ENCODE measurements at places on chromosomes 2 and 18.

DNA sequence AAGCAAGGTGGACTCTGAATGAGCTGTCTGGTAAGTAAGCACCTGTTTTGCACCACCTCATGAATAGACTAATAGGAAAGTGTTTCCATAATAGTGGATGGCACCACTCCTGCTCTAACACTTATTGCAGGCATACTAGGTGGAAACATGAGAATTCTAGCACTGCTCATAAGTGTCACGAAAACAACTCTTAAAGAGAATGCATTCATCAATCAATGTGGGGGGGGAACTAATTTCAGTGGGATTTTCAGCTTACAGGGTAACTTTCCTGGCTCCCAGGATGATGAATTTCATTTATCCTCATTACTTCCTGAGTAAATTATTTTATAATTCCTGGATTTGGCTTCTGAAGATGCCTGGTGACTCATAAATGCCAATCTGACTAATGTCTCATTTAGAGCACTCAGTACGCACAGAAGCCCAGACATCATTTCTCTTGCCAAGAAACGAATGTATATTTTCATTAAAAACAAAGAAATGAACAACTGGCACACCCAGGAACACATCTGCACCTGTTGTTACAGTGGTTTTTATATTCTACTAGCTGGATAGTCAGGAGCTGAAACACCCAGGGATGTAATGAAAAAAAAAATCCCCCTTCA is 129.6 kb downstream of the PID1 start:
- no peak for DNase-seq

- DNase-seq = no peak
Observed at GRCh38 chr2:4139731-4140130, 436.4 kb downstream of the DCDC2C start.

GRCh38 chr18:57048351-57048750 is 98.5 kb upstream of the BOD1L2 start:
- no peak for DNase-seq

DNA sequence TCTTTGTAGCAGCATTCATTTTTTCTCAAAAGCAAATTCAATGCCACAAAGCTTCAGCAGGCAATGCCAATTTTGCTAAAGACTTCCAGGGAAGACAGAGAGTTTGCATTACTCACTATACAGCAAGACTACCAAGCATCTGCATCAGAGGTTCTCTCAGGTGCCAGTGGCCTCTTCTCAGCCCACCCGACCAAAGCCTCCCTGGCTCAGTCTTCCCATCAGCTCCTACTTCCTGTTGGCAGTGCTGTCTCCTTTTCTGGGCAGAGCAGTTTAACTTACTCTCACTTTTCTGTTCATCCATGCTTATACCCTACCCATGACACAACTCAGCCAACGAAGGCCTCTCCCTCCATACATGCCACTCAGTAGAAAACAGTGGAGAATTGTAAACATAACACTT is 157.1 kb downstream of the TRABD2A start:
- no peak for DNase-seq

- DNase-seq = no peak
Observed at GRCh38 chr2:102268510-102269199, 42.7 kb upstream of the IL1RL1 start.

- no peak for DNase-seq
Observed at GRCh38 chr2:239563561-239563960, 162.7 kb upstream of the HDAC4 start.

GRCh38 chr2:165804719-165805118 is 10.7 kb upstream of the GALNT3 start:
- no peak for DNase-seq

- DNase-seq = peak; percentile 63
Observed at GRCh38 chr2:45964223-45964841, 312.9 kb downstream of the PRKCE start.

DNA sequence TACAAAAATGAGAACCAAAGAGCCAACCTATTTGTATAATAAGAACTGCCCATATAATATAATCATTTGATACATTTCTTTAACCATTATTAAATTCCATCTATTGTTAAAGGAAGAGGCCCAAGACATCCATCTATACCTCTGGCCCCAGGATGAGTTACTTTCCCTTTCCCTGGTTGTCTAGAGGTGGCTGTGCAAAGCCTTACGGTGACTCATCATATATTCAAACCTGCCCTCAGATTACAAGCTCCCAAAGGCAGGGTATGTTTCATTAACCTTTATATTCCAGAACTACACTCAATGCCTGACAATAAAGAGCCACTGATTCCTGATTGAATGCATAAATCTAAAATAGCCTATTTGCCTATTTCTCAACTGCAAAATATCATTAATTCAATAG is 105.8 kb upstream of the PID1 start:
- peak; percentile 33 for DNase-seq

GRCh38 chr2:232228332-232228731 is 150.2 kb upstream of the ALPP start:
- no peak for DNase-seq

DNA sequence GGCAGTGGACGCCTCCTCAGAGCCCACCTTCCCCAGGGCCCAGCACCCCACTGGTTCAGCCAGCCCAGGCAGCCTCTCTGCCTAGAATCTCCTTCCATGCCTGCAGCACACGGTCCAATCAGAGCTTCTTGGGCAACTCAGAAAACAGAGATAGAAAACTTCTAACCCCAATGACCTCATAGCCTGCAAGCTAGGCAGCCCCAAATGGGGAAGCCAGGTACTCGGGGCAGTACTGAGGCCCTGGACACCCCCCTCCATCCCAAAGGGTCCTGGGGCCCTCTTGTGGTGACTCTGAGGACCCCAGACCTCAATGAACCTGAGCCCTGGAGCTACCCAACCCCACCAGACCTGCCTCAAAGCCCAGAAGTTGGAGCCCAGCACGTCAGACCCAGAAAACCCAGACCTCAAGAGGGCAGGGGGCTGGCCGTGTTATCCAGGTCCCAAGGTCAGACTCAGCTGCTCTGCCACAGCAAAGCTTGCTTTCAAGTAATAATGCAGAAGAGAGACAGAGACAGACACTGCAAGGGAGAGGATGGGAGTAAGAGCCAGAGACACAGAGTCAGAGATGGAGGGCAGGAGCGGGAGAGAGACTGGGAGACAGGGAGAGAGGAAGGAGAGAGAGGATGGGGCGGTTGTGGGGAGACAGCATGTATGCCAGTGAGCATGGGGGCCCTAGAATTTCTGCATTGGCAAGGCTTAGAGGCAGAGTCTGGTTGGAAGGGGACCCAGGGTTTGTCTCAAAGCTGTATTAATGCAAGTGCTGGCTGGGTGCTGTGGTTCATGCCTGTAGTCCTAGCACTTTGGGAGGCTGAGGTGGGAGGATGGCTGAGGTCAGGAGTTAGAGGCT is 28.2 kb downstream of the SERTAD2 start:
- no peak for DNase-seq

- DNase-seq = no peak
Observed at GRCh38 chr2:239266434-239266766, 134.4 kb downstream of the HDAC4 start.

GRCh38 chr2:108199726-108200125 is 40.0 kb upstream of the SULT1C3 start:
- no peak for DNase-seq

DNA sequence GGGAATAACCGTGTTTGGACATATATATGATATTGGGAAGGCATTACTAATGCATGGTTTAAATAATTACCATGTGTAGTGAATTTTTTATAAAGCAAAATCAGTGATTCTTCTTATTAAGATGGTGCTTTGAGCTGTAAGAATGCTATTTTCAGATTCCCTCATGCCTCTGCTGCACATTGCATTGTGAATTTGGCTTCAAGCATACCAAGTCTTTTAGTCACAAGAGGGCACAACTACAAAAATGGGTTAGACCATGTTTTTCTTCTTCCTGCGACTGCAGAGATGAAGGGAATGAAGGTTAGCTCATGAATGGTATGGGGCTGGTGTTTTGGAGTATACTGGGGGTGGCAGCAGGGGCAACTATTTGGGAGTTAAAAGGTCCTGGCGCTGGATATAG is 320.1 kb downstream of the SLC4A3 start:
- DNase-seq = peak; percentile 22

GRCh38 chr2:101089419-101089818 is 61.8 kb downstream of the TBC1D8 start:
- no peak for DNase-seq

GRCh38 chr18:79754831-79755351 is 42.8 kb upstream of the KCNG2 start:
- DNase-seq = no peak

DNA sequence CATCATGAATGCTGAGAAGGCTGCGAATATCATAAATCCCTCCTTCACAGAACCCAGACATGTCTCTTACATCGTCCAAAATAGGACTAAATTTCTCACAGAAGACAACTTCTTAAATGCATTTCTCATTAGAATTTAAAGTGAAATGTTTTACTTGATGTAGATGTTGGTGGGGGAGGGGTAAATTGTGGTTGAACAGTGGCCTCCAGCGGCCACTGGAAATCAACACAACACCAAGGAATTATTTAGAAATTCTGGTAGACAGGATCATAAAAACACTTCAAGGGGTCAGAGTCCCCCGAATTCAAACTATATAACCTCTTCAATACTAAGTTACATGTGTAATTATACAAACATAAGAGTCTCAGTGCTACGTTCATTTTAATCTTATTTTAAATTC is 135.9 kb downstream of the ABCA12 start:
- no peak for DNase-seq

- no peak for DNase-seq
Observed at GRCh38 chr2:63984606-63985359, 34.4 kb downstream of the VPS54 start.

GRCh38 chr18:3675994-3676393 is 226.0 kb downstream of the TGIF1 start:
- no peak for DNase-seq

- DNase-seq = peak; percentile 7
Observed at GRCh38 chr2:215728504-215729065, 284.8 kb downstream of the MREG start.

GRCh38 chr2:214674278-214674677 is 135.2 kb downstream of the BARD1 start:
- DNase-seq = no peak

GRCh38 chr18:62506495-62507143 is 16.2 kb upstream of the ZCCHC2 start:
- DNase-seq = no peak

DNA sequence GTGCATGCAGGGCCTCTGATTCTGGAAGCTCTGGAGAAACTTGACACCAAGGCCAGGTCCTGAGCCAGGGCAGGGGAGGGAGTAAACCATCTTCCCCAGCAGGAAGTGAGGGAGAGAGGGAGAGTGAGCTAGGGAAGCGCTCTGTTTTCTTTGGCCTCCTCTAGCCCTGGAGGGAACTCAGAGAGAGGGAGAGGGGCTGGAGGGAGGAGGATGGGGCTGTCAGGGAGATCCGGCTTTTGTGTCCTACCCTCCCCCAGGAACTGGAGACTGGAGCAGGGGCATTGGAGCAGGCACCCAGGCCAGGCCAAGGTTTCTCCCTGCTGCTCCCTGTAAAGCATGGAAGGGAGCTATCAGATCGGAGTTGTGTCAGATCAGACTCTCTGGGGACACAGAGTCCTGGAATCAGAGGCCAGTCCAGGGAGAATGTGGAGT is 22.7 kb upstream of the PKDCC start:
- no peak for DNase-seq

GRCh38 chr2:156565066-156565710 is 129.0 kb downstream of the GPD2 start:
- DNase-seq = no peak

DNA sequence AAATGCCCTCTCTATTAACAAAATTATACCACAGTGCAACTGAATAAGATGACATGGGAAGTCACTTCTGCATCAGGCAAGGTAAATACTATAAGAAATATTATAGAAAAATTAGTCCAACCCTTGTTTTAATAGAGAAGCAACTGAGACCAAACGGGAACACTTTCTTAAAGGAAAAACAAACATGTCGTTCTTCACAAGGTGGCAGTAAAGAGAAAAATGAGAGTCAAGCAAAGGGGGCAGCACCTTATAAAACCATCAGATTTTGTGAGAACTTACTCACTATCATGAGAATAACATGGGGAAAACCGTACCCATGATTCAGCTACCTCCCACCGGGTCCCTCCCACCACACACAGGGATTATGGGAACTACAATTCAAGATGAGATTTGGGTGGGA is 481.7 kb upstream of the CRIM1 start:
- DNase-seq = no peak

DNA sequence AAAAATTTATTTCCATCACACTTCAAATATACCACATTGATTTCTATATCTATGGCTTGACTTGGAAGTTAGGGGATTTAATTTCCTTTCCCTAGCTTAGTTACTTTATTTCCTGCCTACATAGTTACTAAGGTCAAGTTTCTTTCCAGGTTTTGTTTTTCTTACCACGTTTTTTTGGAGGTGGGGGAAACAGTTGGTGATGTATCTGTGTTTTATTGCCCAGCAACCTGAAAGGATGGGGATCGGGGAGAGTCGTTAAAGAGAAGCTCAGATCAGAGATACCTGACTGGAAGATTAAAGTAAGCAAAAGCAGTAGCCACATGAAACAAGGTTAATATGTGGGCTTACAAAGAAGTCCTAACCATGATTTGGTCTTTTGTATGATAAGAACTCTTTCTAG is 127.8 kb downstream of the OSBPL6 start:
- no peak for DNase-seq

GRCh38 chr2:71561441-71562267 is 108.3 kb downstream of the DYSF start:
- DNase-seq = no peak

- no peak for DNase-seq
Observed at GRCh38 chr2:156532989-156533388, 96.8 kb downstream of the GPD2 start.

GRCh38 chr2:128498086-128498485 is 179.4 kb upstream of the HS6ST1 start:
- DNase-seq = no peak

Data from H54 (cell line).